Activated CD8-positive, alpha-beta memory T cell treated with anti-CD3 and anti-CD28 coated beads for 24 hours (primary cell): ENCODE measurements at places on chromosomes 4 and X.

GRCh38 chr4:146336410-146336807, 122.1 kb downstream of the REELD1 start:
- DNase-seq, result no peak

- DNase-seq, result no peak
Measured at GRCh38 chrX:132940727-132941327, 17.6 kb downstream of the HS6ST2 start.

- no peak for DNase-seq
Measured at GRCh38 chr4:41414412-41414779, 123.6 kb upstream of the LIMCH1 start.

DNA sequence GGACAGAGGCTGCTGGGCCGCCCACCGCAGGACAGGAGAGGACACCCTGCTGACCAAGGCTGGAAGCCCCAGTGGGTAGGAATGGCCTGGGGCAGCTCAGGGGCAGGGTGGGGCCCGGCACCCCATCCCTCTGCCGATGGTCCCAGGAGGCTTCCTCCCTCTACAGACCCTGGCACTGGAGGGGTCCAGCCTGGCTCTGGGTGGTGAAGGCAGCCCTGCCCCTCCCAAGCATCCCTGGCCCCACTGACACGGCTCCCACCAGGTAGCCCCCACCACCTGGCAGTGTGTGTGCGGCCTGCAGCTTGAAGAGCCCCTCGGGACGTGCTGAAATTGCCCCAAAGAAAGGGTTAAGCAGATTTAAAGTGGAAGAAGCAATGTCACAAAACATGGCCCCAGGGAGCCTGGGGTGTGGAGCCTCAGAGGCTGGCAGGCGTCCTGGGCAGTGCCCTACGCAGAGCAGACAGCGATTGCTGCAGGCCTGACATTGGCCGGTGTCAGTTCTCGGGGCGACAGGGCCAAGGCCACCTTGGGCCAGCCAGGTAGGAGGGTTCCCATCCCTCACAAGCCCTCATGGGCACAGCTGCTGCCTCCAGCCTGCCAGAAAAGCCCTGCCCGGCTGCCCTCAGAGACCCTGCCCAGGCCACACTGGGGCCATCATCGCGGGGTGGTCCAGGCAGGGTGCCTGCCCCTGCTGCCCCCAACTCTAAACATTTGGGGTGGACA, 80.5 kb downstream of the FAM53A start:
- DNase-seq, result no peak

DNA sequence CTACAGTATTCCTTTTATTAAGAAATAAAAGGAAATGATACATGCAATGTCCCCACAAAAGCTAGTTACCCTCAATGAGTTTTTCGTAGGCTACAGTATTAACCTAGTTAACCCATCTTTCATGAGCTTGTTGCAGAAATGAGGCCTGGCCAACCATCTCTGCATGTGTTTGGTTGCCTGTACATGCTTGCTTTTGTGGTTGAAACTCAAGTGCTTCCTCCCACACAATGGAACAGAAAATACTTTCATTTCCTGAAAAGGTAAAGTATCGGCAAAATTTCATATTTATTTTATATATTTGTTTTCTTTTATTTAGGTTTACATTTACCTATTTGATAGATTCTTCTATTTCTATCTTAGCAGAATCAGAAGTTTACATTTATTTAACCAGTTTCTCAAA, 214.6 kb upstream of the FAM241A start:
- no peak for DNase-seq

GRCh38 chr4:2961811-2962441, 1.3 kb downstream of the NOP14 start:
- DNase-seq, result peak; percentile 79

GRCh38 chr4:103150677-103151076, 47.5 kb downstream of the CENPE start:
- DNase-seq, result no peak

DNA sequence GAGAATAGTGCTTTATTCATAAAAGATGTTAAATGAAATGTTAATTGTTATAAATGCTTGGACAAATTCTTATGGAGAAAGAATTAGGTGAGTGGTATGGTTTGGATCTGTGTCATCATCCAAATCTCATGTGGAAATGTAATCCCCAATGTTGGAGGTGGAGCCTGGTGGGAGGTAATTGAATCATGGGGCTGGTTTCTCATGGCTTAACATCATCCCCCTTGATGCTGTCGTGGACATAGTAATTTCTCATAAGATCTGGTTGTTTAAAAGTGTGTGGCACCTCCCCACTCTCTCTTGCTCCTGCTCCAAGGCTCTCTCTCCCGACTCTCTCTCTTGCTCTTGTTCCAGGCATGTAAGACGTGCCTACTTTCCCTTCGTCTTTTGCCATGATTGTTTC, 22.5 kb downstream of the GYPE start:
- no peak for DNase-seq

DNA sequence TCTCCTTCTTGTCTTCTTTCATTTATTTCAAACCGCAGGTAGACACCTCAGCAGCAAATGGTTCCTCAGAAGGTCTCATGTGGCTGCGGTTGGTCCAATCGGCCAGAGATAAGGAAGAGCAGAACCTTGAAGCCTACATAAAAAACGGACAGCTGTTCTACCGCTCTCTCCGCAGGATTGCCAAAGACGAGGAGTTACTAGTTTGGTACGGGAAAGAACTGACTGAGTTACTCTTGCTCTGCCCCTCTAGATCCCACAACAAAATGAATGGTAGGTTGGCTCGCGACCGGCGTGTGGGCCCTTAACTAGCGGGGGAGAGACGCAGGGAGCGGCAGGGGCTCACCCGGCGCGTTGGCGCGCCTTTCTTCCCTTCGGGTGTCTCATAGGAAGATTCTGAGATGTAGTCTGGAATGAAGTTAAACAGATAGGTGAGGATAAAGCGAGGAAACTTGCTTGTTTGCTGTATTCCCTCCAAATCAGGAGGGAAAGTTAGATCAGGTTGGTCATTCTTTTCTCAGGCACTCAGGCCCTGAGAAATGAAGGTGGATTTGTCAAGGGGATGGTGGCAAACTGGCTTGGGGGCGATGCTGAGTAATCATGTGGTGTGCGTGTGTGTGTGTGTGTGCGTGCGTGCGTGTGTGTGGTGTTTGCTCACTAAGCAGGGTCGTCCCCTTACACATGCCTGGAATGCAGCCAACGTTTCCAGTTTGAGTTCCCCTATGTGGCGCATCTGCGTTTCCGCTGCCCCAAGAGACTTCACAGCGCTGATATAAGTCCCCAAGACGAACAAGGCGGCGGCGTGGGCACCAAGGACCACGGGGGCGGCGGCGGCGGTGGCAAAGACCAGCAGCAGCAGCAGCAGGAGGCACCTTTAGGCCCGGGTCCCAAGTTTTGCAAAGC, 4.2 kb downstream of the PRDM8 start:
- DNase-seq, result no peak

DNA sequence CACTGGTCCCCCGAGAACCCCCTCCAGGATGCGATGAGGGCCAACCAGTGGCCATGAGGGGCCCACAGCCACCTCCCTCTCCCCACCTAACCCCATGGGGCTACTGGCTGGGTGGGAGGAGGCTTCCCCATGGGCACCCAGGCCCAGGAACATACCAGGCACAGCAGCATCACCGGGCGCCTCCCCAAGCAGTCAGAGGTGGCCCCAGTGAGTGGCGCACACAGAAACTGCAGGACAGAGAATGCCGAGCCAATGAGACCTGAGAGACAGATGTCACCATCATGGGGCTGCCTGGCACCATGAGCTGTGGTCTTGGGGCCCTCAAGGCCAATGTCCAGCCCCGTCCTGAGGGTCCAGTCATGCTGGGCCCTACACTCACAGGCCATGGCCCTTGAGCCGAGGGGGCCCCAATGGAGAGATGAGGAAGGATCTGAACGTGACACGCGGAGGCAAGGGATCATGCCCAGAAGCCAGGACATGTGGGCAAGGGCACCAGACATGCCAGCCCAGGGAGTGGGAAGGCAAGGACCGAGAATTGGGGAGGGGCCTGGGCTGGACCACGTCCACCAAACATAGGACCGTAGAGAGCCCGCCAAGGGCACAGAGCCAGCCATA, 30.1 kb downstream of the NOP14 start:
- DNase-seq, result peak; percentile 69

GRCh38 chrX:47209508-47210238, 8.8 kb upstream of the CDK16 start:
- DNase-seq, result no peak

DNA sequence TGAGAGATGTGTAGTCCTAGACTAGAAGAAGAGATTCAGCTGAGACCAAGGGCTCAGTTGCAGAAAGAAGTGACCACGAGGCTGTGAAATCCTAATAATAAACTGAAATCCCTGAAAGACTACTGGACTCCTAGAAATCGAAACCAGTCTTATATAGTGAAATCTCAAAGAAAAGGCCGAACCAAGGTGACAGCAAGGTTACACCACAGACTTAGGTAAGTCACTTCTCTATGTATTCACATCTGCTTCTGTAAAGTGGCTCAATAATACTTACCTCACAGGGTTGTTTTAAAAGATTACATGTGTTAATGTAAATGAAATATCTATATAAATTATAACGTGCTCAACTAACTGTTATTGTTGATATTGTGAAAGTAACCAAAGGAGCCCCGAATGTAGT, 60.3 kb downstream of the ARSJ start:
- no peak for DNase-seq

GRCh38 chr4:169668069-169668721, 47.8 kb downstream of the CLCN3 start:
- no peak for DNase-seq

DNA sequence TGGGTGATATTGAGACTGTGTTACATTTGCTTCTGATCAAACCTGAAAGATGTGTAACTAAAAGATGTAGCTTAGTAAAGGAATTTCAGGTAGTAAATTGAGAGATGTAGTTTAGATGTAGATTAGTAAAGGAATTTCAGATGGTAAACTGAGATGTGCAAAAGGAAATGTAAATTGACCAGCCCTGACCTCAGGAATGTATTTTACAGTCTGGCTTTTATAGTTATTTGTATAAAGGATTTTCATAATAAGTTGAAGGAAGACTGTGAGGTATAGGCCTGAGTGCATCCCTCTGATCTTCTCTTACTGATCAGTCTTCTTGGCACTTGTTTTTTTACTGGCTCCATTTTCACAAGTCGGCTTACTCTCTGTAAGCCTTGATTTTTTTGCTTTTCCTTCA, 3.2 kb downstream of the KLHL2 start:
- no peak for DNase-seq

GRCh38 chr4:81601358-81601694, 129.6 kb upstream of the RASGEF1B start:
- no peak for DNase-seq

- DNase-seq, result no peak
Measured at GRCh38 chrX:42098900-42099299, 175.5 kb upstream of the CASK start.

DNA sequence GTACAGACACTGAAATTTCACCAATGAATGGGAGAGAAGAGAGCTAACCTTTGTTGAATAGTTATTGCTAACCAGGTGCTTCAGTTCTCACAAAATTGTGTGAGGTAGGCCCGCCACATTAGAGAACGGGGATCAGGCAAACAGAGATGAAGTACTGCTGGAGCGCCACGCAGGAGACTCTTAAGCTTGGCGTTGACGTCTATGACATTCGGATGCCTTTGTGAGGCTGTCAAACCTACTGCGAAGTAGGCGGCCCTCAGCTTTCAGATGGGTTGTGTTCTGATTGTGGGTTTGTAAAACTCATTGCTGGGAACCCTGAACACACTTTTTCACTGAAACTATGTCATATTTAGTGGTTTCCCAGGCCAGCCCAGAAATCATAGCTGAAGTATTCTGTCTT, 173.6 kb downstream of the CBR4 start:
- DNase-seq, result no peak

DNA sequence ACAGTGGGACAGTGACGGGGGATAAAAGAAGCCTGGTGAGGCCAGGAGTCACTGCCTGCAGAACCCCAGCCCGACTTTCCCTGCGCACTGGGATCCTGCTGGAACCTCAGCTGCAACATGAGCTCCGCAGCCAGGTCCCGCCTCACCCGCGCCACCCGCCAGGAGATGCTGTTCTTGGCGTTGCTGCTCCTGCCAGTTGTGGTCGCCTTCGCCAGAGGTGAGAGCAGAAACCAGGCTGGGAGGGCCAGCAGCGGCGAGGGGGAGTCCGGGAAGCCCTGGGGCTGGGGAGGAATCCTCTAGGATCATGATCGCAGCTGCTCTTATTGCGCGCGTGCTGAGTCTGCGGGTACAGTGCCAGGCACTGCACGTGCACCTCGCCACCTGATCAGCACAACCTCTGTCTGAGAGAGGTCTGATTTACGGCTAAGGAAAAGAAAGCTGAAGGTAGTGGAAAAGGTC, at the start of gene PF4V1:
TSS of gene PF4V1 (plus strand) at position 51 of the 459 bp plus-strand sequence. CDS start at position 118, 67 bp downstream.
- no peak for DNase-seq

DNA sequence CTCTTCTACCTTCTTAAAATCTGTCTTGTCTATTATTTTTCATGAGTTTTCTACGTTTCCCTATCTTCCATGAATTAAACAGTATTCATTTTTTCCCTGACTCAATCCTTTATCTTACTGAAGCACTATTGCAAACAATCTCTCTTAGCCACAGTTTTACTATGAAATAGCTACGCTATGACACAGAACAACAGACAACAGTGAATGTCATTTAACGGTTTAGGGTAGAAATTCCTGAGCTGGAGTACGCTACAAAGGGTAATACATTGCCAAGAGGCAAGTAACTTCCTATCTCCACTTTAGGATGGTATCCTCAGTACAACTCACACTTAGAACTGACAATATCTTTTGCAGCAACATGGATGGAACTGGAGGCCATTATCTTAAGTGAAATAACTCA, 552.6 kb downstream of the INPP4B start:
- DNase-seq, result no peak

GRCh38 chr4:155526452-155527169, 140.0 kb upstream of the GUCY1A1 start:
- DNase-seq, result no peak

GRCh38 chrX:144333429-144333828, 449.6 kb downstream of the UBE2NL start:
- DNase-seq, result no peak

GRCh38 chrX:100812216-100813158, 7.7 kb upstream of the CSTF2 start:
- no peak for DNase-seq

DNA sequence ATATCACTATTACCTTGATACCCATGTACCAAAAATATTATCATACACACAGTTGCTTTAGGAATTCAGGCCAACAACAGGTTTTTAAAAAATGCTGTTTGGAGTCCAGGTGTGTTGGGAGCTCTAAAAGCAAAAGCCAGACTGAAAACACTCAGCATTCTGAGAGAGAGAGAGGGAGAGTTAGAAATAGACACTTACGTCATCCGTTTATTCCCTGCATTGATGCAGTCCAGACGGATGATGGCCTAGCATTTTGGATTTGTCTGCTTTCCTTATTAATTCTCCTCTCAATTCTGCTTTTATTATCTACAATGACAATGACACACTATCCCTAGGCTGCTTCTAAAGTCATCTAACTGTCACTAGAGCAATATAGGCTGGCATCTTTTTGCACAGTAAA, 358.3 kb upstream of the BOD1L1 start:
- DNase-seq, result no peak

DNA sequence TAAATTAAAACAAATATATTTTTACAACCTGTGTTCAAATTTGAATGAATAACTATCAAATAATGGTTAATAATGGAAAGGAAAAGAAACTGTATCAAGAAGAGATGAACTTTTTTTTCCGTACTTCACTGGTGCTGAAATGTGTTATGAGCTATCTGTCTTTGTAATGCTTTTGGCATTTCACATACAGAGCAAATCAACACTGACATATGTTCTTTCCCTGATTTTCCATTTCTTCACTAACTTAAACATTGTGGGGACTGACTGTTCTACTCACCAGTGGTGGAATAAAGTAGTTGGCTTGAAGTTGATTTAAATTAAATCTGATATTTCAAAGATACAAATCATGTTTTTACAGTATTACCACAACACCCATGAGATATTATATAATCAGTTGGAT, 304.0 kb upstream of the BMP3 start:
- no peak for DNase-seq
